Hematopoietic multipotent progenitor cell treated with erythropoietin and hydrocortisone succinate and interleukin-3 and kit ligand, for 17 days (in vitro differentiated cells): ENCODE measurements at places on chromosomes 3 and 15.

DNA sequence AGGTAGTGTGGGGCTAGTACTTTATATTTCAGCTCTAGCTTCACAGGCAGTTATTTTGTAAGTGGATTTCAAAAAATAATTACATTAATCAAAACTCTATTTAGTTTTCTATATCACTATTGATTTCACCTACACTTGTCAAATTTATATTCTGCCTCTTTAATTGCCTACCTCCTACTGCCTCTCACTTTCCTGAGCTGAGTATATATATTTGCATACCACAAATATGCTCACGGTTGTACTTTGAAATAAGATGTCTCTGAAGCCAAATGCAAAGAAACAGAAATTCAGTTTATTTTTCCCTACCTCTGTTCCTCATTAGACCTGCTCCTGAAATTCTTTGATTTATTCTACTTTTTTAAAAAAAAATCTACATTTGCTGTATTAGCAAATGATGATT is 309.3 kb upstream of the TGFBR2 start:
- no peak for DNase-seq

- DNase-seq: peak; percentile 32
These were observed 556 bp downstream of the USP19 start for GRCh38 chr3:49120096-49120437.

- DNase-seq: no peak
These were observed 318.0 kb upstream of the LMCD1 start for GRCh38 chr3:8183627-8184026.

- DNase-seq: no peak
These were observed 7.6 kb downstream of the VHL start for GRCh38 chr3:10149226-10149625.

GRCh38 chr3:148084931-148085330 is 612.8 kb upstream of the AGTR1 start:
- DNase-seq: no peak

- no peak for DNase-seq
These were observed 5.3 kb downstream of the SIN3A start for GRCh38 chr15:75446151-75446550.

DNA sequence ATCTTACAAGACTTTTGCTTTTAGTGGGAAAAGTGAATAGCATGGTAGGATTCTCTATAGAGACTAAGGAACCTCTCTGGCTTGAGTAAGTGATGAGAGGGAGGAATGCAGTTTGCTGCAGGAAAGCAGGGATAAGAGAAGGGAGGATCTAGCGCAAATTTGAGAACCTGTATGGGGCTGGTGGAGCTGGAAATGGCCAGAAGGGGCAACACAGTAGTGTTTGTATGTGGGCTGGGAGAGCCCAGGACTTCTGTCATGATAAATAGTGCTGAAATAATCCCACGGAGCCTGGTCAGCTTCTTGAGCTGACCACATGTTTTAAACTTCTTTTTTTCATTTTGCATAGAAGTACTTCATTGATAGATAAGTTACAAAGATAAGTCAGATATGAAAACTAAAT is 11.2 kb upstream of the SHC4 start:
- DNase-seq: no peak

- DNase-seq: no peak
These were observed 7.4 kb upstream of the HGD start for GRCh38 chr3:120689395-120689794.

GRCh38 chr3:126557761-126558160 is 971 bp downstream of the C3orf22 start:
- no peak for DNase-seq

DNA sequence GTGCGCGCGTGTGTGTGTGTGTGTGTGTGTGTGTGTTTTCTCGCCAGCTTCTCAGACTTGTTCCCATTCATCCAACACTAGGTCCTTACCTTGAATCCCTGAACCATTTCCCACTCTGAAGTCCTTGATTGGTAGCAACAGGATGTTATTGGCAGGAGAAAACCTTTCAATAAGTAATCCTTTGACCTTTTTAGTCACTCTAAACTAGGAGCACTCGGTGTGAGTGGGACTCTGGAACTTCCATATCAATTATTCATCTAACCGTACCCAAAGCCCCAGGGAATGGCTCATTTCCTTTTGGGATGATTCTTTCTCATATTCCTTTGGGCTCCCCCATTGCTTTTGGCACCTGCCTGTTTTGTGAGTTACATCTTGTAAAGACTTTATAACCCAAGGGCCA is 140.2 kb upstream of the SPRED1 start:
- no peak for DNase-seq

- no peak for DNase-seq
These were observed 17.9 kb upstream of the AVEN start for GRCh38 chr15:34056911-34057310.

DNA sequence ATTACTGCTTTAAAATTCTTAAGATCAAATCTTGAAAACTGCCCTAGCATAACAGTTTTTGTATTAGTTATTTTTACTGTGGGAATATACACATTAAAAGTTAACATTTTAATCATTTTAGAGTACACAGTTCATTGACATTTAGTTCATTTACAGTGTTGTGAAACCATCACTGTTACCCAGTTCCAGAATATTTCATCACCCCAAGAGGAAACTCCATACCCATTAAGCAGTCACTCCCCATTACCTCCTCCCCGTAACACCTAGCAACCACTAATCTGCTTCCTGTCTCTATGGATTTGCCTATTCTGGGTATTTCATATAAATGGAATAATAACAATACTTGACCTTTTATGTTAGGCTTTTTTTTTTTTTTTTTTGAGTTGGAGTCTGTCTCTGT is 164.1 kb upstream of the LRRFIP2 start:
- DNase-seq: no peak

DNA sequence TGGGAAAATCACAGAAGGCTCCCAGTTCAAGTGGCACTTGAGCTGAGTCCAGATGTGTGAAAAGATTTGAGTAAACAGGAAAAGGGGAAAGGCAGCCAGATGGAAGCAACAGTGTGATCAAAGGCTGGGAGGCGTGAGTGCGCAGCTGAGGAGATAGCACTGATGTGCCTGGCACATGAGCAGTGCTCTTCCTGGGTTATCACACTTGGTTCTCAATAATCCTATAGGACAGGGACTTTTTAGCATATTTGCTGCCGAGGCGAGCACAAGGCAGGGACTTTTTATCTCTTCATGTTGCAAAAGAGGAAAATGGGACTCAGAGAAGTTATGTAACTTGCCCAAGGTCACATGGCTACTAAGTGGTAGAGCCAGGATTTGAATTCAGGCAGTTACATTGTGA is 39.6 kb downstream of the CORO2B start:
- no peak for DNase-seq

GRCh38 chr3:76242886-76243753 is 457.8 kb upstream of the ZNF717 start:
- DNase-seq: no peak

DNA sequence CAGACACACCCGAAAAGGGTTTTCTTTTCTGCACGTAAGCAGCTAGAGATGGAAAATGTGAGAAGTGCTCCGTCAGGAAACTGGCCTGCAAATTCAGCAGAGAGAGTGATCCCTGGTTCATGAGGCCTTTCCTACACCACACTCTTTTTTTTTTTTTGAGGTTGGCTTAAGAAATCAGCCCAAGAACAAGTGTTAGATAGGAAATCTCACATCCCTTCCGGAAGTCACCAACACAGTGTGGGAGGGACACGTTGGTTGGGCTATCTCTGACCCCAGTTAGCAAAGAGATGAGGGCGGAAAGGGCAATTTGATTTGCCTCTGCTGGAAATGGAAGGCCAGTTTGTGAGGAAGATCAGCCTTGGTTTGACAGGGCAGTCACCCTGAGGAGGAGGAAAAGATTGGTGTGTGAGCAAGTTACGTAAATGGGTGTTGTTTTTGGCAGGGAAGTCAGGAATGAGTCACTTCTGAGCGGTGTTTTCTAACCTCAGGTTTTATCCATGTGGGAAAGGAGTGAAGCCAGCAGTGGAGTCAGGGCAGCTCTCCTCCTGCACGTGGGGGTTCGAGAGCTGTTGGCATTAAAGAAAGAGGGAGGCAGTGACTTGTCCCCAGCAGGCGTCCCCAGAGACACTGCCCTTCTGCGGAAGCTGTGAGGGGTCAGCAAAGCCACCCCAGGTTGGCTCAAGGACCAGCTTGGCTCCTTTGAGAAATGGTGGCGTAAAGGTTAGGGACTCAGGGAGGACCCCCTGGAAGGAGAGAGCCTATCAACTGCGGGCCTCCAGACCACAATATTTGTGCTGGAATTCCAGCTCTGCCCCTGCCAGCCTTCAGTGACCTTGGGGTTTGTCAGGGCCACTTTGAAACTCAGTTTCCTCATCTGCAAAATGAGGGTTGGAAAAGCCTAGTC is 237.6 kb upstream of the BHLHE40 start:
- peak; percentile 29 for DNase-seq

GRCh38 chr3:77342688-77343087 is 302.8 kb downstream of the ROBO2 start:
- no peak for DNase-seq

DNA sequence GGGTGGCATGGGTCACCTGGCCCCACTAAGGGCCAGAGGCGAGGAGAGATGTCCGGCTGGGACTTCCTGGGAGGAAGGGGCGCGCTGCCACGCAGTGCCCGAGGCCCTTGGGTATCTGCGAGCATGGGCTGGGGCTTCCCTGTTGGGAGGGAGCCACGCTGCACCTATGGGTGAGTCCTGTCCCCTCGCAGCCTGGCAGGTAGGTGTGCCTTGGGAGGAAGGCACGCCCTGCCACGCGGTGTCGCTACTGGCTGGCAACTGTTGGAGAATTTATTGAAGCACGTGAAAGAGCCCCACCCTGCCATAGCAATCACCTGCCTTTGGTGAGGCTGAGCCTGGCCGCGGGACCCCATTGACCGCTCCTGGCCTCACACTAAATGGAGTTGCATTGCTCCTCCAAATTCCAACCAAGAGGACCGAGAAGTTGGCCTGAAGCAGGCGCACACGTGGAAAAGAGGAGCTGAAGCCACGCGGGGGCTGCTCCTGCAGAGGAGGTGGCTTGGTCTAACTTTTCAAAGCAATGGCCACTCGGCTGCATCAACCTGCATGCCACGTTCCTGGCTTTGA is 134.2 kb downstream of the TJP1 start:
- no peak for DNase-seq

- DNase-seq: no peak
These were observed 91.6 kb downstream of the LRRK1 start for GRCh38 chr15:101010781-101011180.
